ENCODE measurements at places on chromosomes 2 and 18. TPM values are rescaled to one million over a fixed set of nuclear protein-coding genes. Genes with fewer than 3 reads are reported as not detected.

DNA sequence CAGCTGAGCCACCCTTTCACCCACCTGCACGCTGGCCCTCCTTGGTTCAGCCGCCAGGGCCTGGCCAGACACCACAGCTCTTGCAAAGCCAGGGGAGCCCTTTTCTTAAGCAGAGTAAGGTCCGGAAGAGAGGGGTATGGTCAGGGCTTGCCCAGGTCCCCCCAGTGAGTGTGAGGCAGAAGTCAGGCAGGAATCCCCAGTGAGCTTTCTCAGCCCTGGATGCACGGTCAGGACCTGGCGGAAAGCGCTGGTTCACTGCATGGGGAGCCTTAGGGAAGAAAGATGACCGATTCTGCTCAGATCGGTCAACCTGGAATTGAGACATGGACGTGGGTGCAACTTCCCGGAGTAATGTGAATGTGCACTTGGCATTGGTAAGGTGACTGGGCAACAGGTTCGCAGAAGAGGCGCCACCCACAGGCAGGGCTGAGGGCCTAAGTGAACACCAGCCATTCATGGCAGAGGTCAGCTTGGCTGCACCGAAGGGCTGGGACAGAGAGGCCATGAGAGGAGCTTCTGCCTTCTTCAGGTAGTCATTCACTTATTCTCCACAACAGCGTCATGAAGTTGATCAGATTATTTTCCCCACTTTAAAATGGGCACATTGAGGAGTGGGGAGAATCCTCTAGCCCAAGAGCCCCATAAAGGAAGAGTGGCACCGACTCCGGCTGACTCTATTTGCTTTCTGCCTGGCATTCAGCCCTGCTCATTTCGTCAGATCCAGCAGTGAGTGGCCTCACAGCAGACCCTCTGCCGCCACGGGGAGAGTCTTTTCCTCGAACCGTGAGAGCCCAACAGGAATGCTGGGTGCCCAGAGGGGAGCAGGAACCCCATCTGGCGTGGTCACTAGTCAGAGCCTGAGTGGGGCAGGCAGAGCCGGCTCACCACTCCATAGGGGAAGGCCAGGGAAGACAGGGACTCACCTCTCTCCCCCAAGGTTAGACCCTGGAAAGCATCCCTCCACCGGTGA lies 35.8 kb downstream of the SCTR start:
- no peak overlapping the region for H3K27ac ChIP-seq
- peaks cover 11% of the 10 kb centered on the region for H3K4me1 ChIP-seq
- no peak overlapping the region for H3K4me3 ChIP-seq
- no peak for DNase-seq

DNA sequence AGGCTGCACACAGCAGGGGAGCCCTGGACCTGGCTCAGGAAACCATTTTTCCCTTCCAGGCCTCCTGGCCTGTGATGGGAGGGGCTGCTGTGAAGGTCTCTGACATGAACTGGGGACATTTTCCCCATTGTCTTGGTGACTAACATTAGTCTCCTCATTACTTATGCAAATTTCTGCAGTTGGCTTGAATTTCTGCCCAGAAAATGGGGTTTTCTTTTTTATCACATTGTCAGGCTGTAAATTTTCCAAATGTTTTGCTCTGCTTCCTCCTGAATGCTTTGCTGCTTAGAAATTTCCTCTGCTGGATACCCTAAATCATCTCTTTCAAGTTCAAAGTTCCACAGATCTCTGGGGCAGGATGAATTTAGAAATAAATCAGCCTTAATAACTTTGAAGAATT lies 78.2 kb downstream of the EHBP1 start:
- peaks cover 39% of the 10 kb centered on the region for H3K4me1 ChIP-seq
- no peak overlapping the region for H3K4me3 ChIP-seq
- DNase-seq, result no peak
- no peak overlapping the region for H3K27ac ChIP-seq
- H3K36me3 ChIP-seq, result peaks cover 8% of the 10 kb centered on the region

DNA sequence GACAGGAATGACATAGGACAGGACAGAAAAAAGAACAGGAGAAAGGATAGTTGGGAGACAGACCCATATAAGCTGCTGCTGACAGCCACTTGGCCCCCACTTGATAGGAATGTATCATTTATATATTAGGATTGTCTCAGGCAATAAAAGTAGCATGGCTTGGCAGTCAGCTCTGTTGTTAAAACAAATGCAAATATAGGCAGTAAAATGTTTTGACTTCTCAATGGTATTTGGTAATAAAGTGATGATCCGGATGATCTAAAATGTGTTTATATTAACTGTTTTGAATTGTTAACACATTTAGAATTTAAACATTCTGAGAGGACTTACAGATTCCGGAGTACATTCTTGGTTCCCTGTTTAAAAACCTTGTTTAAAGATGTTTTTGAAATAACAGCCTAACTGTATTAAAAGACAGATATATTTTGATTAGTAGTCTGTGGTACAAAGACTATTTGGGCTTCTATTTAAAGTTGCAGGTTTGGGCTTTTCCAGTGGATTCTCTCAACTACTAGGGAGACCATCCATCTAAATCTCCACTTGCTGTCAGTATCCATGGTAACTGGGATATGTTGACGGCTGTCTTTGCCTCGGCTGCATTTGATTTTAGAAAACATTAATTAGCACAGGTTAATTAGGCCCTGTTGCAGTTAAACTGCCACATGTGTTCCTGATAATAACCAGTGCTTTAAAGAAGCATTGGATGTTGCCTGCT lies 147.6 kb downstream of the ESCO1 start:
- no peaks in the 10 kb centered on the region for H3K36me3 ChIP-seq
- H3K27me3 ChIP-seq, result no peaks in the 10 kb centered on the region
- no peaks in the 10 kb centered on the region for H3K4me1 ChIP-seq

GRCh38 chr2:201084863-201085262 lies 13.1 kb downstream of the NDUFB3 start:
- no peaks in the 10 kb centered on the region for H3K27me3 ChIP-seq
- H3K36me3 ChIP-seq, result peaks cover 14% of the 10 kb centered on the region
- H3K4me1 ChIP-seq, result no peaks in the 10 kb centered on the region

DNA sequence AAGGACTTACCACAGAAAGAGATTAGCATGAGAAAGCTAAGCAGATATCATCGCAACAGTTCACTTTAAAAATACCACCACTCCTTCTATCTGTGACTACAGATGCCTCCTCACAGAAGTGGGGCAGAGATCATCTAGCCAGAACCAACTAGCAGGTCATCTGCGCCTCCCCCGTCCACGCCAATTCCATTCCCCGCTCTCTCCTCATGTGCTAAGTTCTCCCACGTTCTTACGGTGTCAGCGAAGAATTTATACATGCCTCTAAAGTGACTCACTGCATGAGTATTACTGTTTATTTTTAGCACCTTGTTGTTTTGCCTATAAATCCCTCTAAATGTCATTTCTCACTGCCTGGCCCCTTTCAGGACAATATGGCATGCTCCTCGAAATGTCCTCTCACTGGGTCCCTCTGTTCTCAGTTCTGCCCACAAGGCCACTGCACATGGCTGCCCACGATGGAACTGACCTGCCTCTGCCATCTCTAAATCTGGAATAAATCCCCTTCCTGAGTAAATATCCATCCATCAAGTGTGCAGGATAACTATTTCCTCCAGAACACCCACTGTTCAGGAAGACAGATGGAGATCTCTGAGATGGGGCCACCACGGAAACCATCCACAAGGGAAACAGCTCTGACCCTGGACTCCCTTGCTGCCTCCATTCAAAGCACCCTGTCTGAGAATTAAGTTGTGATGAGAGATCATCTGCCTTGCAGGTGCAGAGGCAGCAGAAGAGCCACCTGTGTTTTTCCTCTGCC lies 137.7 kb downstream of the IRS1 start:
- peak; percentile 88 for DNase-seq
- peaks cover 90% of the 10 kb centered on the region for H3K4me1 ChIP-seq
- H3K4me3 ChIP-seq, result peak overlapping the region; percentile 26

- DNase-seq, result no peak
- H3K4me3 ChIP-seq, result no peak overlapping the region
- no peak overlapping the region for H3K27ac ChIP-seq
- H3K27me3 ChIP-seq, result no peaks in the 10 kb centered on the region
These were observed 301.9 kb downstream of the ZEB2 start for GRCh38 chr2:144217853-144218633.

The ZNF385B gene
- 9.3 TPM for total RNA-seq

DNA sequence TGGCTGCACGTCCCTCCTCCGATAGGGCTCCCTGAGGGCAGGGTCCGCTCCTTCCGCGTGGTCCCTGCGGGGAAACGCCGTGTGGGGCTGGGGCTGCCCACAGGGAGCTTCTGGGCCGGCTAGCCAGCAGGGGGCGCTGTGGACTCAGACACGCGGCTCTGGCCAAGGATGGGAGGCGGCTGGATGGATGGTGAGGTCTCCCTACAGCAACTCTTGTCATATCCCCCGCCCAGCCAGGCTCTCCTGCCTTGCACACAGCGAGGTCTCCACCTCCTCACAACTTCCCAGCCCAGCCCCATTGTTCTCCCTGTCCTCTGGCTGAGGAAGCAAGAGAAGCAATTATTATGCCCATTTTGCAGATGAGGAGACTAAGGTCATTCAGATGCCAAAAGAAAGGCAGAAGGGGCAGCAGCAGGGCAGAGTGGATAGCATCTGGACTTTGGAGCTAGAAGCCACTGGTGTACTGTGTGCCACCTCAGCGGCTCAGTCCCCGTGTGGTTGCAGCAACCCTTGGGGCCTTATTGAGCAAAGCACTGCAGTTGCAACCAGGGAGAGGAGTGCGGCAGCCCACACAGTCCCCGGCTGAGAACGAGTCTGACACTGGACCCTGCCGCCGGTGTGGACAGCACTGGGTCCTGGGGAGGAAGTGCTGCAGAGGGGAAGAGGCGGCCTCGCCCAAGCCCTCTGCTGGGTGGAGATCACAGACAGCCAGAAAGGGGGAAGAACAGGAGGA lies 99.0 kb downstream of the ZFP36L2 start:
- peaks cover 23% of the 10 kb centered on the region for H3K4me1 ChIP-seq
- H3K4me3 ChIP-seq, result no peak overlapping the region
- H3K27ac ChIP-seq, result no peak overlapping the region
- H3K36me3 ChIP-seq, result no peaks in the 10 kb centered on the region

DNA sequence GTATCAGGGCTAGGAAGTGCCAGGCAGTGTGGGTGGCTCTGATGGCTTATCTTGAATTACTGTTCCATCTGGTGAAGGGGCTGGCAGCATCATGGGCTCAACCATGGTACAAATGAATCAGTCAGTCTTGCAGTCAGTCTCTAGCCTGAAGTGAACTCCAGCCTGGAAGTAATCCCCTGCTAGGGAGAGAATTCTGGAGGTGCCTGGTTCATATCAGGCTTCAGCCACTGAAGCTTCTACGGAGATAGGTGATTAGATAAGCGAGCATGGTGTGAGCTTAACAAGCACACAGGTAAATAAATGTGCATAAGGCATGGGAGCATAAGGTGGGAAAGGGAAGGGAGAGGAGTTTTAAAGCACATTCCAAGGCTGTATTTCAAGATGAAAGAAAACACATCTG lies 541.7 kb downstream of the MBD2 start:
- no peaks in the 10 kb centered on the region for H3K36me3 ChIP-seq
- no peaks in the 10 kb centered on the region for H3K4me1 ChIP-seq
- H3K4me3 ChIP-seq, result no peak overlapping the region
- no peaks in the 10 kb centered on the region for H3K27me3 ChIP-seq
- no peak for DNase-seq
- no peak overlapping the region for H3K27ac ChIP-seq

- no peaks in the 10 kb centered on the region for H3K27me3 ChIP-seq
- no peak overlapping the region for H3K4me3 ChIP-seq
- H3K27ac ChIP-seq, result no peak overlapping the region
- H3K36me3 ChIP-seq, result no peaks in the 10 kb centered on the region
- DNase-seq, result no peak
These were observed 56.6 kb downstream of the BMPR2 start for GRCh38 chr2:202432776-202433175.

GRCh38 chr2:127324635-127325034 lies 30.7 kb upstream of the ERCC3 start:
- no peak for DNase-seq
- H3K36me3 ChIP-seq, result 0 out of 2 replicates have a peak, but pooled peaks cover 6% of the 10 kb centered on the region
- H3K4me3 ChIP-seq, result no peak overlapping the region
- H3K4me1 ChIP-seq, result no peaks in the 10 kb centered on the region
- no peaks in the 10 kb centered on the region for H3K27me3 ChIP-seq
- H3K27ac ChIP-seq, result no peak overlapping the region

- no peaks in the 10 kb centered on the region for H3K4me1 ChIP-seq
- H3K27ac ChIP-seq, result no peak overlapping the region
- no peak overlapping the region for H3K4me3 ChIP-seq
- no peak for DNase-seq
These were observed 362.6 kb upstream of the SMIM21 start for GRCh38 chr18:75790111-75790510.

GRCh38 chr2:231221761-231222160 lies 23.3 kb downstream of the ARMC9 start:
- H3K4me1 ChIP-seq, result no peaks in the 10 kb centered on the region
- no peak overlapping the region for H3K4me3 ChIP-seq
- no peak overlapping the region for H3K27ac ChIP-seq
- H3K36me3 ChIP-seq, result no peaks in the 10 kb centered on the region
- DNase-seq, result no peak

DNA sequence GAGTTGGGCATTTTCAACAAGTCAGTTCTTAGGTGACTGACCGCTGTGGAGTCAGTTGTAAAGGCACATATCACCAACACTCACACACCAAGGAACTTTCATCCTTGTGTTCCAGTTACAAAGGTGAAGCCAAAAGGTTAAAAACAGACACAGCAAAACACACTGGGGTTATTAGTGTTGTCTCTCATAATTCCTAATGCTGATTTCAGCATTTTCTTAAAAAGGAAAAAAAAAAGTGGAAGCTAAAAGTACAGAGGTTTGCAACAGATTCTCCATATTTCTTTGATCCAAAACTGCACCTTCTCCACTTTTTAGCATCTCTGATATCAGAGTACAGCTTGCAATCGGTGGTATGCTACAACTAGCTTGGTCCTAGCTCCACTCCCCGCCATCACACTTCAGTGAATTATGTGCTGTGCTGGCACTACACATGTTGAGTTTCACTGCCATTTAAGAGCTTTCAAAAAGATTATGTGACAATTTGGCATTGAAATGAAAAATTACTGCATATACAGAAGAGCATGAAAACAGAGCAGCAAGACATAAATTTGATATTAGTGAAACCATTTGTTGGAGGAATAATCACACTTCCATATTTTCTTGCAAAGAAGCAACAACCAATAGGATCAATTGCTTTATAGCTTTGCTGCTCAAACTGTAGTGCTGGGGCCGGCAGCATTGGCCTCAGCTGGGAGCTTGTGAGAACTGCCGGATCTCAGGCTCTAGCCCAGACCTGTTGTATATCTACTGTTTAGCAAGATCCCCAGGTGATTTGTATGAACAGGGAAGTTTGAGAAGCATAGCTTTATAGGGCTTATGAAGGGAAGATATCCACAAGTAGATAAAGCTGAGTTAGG lies 62.3 kb upstream of the DAPL1 start:
- H3K4me3 ChIP-seq, result no peak overlapping the region
- H3K36me3 ChIP-seq, result no peaks in the 10 kb centered on the region
- no peaks in the 10 kb centered on the region for H3K4me1 ChIP-seq
- no peak for DNase-seq
- H3K27me3 ChIP-seq, result no peaks in the 10 kb centered on the region

The NYAP2 gene
- not detected for total RNA-seq

The CXCR4 gene
- total RNA-seq, result 1.3 TPM
